Large intestine (tissue), 12 donors: ENCODE measurements at places on chromosomes 12 and 14. TPM values are rescaled to one million over a fixed set of nuclear protein-coding genes. Genes with fewer than 3 reads are reported as not detected.

Gene ACVR1B
- 60.3 TPM for polyA plus RNA-seq

GRCh38 chr12:1530592-1531152 is 63.7 kb downstream of the FBXL14 start:
- H3K27ac ChIP-seq = no peak overlapping the region
- H3K36me3 ChIP-seq = no peaks in the 10 kb centered on the region
- no peak for DNase-seq

- H3K4me1 ChIP-seq = peaks cover 9% of the 10 kb centered on the region
- no peak for DNase-seq
- H3K27me3 ChIP-seq = peaks cover 33% of the 10 kb centered on the region
- H3K36me3 ChIP-seq = no peaks in the 10 kb centered on the region
These were observed 6.3 kb upstream of the PIP4K2C start for GRCh38 chr12:57584690-57585089.

Gene MYF6
- 0.21 TPM for polyA plus RNA-seq

- H3K4me1 ChIP-seq = no peaks in the 10 kb centered on the region
- H3K27ac ChIP-seq = no peak overlapping the region
- H3K4me3 ChIP-seq = no peak overlapping the region
- H3K36me3 ChIP-seq = no peaks in the 10 kb centered on the region
These were observed 34.5 kb upstream of the PTPRB start for GRCh38 chr12:70671698-70672097.

Gene DPPA3
- not detected for polyA plus RNA-seq

DNA sequence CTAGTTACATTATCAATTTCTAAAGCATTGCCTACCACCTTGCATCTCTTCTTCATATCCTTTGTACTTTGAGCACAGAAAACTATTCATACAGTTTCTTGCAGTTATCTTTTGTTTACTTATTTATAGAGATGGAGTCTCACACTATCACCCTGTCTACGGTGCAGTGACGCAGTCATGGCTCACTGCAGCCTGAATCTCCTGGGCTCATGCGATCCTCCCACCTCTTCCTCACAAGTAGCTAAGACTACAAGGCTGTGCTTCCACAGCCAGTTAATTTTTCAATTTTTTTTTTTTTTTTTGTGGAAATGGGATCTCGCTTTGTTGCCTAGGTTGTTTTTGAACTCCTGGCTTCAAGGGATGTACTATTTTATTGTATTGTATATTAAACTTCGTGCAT is 158.0 kb downstream of the TTC6 start:
- no peak for DNase-seq
- no peak overlapping the region for H3K4me3 ChIP-seq
- no peaks in the 10 kb centered on the region for H3K27me3 ChIP-seq

Gene G2E3
- polyA plus RNA-seq = 16.0 TPM

Gene GUCY2C
- polyA plus RNA-seq = 126 TPM

GRCh38 chr14:38255408-38255672 is 553 bp downstream of the CLEC14A start:
- no peaks in the 10 kb centered on the region for H3K36me3 ChIP-seq
- H3K4me3 ChIP-seq = peak overlapping the region; percentile 30
- DNase-seq = peak; percentile 14
- H3K27ac ChIP-seq = no peak overlapping the region
- H3K27me3 ChIP-seq = peaks cover 42% of the 10 kb centered on the region

Gene KCNMB4
- 2.9 TPM for polyA plus RNA-seq

DNA sequence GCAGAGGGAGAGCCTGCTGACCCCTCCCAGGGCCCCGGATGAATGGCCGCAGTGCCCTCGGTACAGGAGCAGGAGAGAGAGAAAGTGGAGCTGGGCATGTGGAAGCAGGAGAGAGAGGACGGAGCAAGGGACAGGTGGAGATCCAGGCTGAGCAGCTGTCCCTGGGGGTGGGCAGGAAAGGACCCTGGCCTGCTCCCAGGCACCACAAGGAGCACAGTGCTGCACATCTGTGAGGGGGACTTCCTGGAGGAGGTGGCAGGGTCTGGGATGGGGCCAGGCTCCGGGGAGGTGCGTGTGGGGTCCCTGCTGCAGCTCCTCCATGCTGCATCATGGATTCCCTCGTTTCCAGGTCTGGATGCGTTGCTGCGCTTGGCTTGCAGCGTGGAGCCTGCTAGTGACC is 13.0 kb upstream of the DLK1 start:
- no peak for DNase-seq
- H3K27me3 ChIP-seq = peaks cover 17% of the 10 kb centered on the region
- no peak overlapping the region for H3K27ac ChIP-seq
- no peaks in the 10 kb centered on the region for H3K36me3 ChIP-seq

DNA sequence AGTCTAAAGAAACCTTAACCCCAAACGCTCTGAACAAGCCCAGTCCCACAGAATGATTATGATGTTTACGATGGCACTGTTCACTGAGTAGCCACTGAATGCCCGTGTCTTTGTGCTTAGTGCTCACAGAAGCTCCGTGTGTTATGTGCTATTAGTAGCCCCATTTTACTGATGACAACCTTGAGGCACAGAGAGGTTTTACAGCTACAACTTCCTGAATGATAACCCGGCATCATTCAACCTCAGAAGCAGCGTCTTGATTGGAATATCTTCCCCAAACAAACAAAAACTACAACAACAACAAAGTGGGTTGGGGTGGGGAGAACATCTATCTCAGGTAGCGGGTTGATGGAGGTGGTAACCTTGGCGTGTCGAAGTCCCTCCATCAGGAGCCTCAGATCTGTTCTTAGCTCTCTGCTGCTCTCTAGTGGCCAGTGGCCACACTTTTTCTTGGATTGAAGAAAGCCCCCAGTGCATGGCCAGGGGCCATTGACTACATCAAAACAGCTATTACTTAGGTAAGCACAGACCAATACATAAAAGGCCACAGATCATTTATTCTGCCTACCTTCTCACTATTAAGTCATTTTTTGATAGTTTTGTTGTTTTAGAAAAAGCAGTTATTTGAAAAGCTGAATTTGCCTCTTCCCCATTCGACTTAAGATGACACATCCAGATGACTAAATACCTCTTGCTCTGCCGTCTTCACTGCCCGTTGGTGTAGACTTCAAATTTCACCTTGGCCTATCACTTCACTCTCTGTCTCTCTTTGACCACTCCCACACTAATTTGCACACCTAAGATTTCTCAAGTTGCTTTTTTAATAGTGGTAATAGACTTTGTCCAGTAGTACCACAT is 376.9 kb downstream of the GALC start:
- no peak overlapping the region for H3K4me3 ChIP-seq
- peak; percentile 11 for DNase-seq
- H3K27me3 ChIP-seq = no peaks in the 10 kb centered on the region
- H3K4me1 ChIP-seq = no peaks in the 10 kb centered on the region
- H3K27ac ChIP-seq = no peak overlapping the region
- no peaks in the 10 kb centered on the region for H3K36me3 ChIP-seq
